ENCODE measurements at places on chromosomes 13 and 19.

GRCh38 chr19:29583196-29583999, 22.7 kb upstream of the POP4 start:
- DNase-seq, result no peak

DNA sequence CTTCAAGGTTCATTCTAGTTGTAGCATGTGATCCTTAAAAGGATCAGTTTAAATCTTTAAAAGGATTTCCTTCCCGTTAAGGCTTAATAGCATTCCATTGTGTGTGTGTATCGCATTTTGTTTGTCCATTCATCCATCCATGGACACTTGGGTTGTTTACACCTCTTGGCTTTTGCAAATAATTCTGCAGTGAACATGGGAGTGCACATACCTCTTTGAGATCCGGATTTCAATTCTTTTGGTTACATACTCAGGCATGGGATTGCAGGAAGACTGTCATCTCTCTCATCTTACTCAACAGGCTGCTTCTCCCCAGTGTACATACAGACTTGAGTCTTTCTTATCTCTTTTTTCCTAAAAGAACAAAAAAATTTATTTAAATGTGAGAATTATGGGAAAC, 1.2 kb downstream of the RNF113B start:
- no peak for DNase-seq

DNA sequence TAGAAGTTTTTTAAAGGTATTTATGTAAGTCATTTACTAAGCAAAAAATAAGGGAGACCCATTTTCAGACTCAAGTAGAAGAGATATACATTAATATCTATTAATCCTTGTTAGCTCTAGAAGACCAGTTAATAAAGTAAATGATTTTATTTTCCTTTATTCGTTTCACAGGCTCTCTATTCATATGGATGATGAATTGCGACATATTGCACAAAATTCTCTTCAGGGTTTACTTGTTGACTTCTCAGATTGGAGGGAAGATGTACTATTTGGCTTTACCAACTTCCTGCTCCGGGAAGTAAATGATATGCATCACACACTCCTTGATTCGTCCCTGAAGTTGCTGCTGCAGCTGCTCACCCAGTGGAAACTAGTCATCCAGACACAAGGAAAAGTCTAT, 139.3 kb downstream of the FRY start:
- no peak for DNase-seq

DNA sequence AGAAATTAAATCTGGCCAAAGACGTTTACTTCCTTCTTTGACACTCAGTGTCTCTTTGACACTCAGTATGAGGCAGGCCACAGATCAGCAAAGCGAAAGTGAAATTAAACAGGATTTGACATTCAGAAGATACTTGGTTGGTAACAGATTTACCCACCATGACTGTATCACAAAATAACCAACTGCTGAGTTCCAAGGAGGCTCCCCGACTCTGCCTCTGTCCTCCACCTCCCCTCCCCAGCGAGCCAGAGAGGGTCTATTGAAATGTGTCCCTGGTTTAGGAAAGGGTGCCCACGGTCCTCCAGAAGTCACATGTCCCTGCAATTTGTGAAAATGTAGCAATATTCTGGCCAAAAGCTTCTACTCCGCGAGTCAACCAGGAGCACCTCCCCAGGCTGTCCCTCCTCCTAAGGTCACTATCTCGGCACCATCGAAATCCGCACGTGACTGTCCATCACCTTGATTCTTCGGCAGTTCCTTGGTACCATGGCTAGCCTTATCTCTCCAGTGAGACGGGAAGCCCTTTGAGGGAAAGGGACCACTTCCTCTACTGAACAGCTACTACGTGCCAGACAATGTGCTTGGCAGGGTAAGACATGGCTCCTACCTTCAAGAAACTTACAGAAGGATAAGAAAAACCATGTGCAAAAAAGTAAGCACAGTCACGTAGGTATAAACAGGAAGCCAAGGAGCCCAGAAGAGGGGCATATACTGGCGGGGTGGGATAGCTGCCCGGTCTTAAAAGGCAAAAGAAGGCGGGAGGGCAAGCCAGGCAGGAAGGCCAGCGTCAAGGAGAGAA, 1.5 kb downstream of the N4BP2L1 start:
- no peak for DNase-seq

- no peak for DNase-seq
These were observed 17.2 kb downstream of the PRR36 start for GRCh38 chr19:7856679-7857663.

DNA sequence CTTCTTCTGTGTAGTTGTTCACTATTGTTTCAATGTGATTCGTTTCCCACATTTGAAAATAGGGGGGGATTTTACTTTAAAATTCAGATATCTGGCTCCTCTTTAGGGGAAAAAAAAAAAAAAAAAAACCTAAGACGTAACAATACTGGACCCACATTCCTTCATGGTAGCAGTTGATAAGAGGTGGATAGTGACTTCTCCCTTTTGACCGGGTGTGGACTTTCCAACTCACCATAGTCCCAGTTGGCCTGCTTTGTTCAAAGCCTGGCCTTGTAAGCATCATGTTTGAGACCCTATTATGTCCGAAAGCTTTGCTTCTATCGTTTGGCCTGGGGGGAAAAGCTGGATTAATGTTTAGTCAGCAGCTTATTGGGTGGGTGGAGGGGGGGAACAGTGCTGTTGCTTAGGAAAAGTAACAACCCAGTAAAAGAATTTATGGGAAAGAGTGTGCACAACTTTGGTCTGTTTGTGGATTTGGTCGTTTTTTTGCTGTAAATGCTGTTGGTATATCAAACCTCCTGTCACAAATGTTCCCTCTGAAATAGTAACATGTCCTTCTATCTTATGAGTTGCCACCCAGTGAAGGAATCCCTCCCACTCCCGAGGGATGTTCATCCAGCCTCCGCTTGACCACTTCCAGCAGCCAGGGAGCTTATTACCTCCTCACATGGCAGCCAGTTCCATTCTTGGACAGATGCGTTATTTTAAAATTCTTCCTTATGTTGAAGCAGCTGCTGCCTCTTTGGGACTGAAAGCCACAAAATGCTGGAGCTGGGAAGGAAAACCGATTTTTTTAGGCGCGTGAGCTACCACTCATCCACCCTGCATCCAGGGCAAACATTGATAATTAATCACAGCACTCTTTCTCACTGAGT, 10.4 kb downstream of the SAMD4B start:
- DNase-seq, result no peak

- no peak for DNase-seq
These were observed 184.7 kb downstream of the OXGR1 start for GRCh38 chr13:96809366-96810096.

GRCh38 chr13:21243045-21243897, 66.8 kb downstream of the MRPL57 start:
- DNase-seq, result peak; percentile 29

- no peak for DNase-seq
These were observed 441.0 kb downstream of the KLF12 start for GRCh38 chr13:73693215-73693614.

GRCh38 chr19:10809651-10810285, 26.2 kb downstream of the TMED1 start:
- DNase-seq, result no peak

DNA sequence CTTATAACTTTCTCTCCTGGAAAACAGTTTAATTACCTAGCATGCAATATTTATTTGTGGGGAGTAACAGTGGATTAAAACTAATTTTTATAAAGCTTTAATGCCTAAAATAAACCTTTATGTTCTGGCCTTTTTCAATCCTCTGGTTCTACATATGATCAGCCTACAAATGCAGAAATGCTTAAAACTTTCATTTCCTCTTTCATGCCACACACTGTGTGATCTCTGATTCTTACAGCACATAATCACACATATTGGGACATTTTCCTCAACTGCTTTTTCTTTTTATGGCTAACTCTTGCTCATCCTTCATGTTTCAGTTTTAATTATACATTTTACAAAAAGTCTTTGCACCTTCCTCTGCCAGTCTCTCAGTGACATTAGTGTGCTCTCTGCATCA, 910.8 kb upstream of the SLITRK6 start:
- DNase-seq, result no peak

GRCh38 chr19:55673465-55673864, 1.6 kb upstream of the EPN1 start:
- DNase-seq, result no peak

GRCh38 chr19:2807379-2808128, 12.1 kb upstream of the ZNF554 start:
- no peak for DNase-seq

- DNase-seq, result no peak
These were observed 442.3 kb downstream of the FGF9 start for GRCh38 chr13:22112956-22113745.

DNA sequence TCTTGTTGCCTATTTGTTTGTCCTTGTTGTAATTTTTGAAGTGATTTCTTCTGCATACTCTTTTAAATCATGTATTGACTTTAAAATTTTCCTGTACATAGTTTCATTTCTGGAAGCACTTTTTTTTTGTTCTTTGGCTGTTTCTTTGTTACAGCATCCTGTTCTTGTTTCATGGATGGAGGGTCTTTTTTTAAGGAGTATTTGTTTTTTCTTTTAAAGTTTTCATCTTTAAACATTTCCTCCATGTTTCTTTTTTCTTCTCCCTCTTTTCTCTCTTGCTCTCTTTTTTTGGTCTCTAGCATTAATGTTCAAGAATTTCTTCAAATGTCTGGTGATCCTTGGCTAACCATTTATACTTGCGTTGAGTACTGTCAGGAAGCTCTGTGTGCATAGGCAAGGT, 58.8 kb downstream of the URI1 start:
- DNase-seq, result no peak

Measured in NCI-H2107 (cell line).